ENCODE measurements at places on chromosomes 5 and 9.

DNA sequence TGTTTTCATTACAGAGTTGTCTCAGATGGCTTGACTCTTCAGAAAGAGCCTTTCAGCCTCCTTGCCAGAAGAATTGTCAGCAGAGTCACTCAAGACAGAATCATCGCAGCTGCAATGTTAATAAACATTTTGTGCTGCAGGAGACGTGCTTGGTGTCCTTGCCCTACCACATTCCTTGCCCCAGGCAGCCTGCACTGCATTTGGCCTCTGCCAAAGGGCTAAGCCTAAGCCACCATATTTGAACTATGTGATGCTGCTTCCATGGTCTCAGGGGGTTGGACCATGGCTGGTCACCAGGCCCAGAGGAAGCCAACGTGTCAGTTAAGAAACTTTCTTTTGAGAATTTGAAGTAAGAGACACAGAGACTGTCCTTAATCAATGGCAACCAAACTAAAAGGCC, 145.4 kb downstream of the ACTL7B start:
- DNase-seq, result no peak

DNA sequence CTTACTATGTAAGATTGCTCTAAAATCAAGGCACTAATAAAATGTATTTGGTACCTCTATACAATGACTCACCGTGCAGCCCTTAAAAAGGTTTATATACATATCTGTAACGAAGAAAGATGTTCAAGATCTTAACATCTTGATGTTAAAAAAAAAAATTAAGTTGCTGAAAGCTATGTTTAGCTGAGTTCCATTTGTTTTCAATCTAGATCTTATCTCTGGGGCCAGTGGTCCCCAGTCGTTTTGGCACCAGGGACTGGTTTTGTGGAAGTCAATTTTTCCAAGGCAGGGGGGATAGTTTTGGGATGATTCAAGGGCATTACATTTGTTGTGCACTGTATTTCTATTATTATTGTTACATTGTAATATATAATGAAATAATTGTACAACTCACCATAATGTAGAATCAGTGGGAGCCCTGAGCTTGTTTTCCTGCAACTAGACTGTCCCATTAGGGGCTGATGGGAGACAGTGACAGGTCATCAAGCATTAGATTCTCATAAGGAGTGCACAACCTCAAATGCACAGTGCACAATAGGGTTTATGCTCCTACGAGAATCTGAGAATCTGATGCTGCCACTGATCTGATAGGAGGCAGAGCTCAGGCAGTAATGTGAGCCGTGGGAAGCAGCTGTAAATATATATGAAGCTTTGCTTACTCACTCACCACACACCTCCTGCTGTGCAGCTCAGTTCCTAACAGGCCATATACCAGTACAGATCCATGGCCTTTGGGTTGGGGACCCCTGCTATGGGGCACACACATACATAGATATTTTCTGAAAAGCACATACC, 27.6 kb upstream of the TSLP start:
- peak; percentile 39 for DNase-seq

GRCh38 chr5:37400501-37400900, 21.4 kb downstream of the WDR70 start:
- DNase-seq, result no peak

- no peak for DNase-seq
These were observed 23.6 kb downstream of the FABP6 start for GRCh38 chr5:160252916-160253315.

DNA sequence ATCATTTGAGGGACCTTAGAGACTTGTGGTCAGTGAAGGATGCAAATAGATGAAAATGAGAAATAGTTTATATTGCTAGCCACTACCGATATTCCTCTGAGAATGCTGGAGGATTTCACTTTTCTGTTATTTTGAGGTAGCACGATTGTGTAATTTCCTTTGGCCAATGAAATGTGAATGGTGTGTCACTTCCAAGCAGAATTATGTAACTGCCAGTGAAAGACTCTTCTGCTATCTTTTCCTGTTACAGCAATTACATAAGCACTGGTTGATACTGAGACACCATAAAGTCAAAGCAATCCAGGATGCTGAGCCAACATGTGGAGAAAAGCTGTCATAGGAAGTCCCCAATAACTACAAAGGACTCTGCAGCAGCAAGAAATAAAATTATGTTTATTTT, 3.6 kb upstream of the PCDHA2 start:
- DNase-seq, result no peak

- no peak for DNase-seq
These were observed 54.4 kb upstream of the LRRTM2 start for GRCh38 chr5:138929571-138929955.
